ENCODE measurements at places on chromosomes 12 and 14. TPM values are rescaled to one million over a fixed set of nuclear protein-coding genes. Genes with fewer than 3 reads are reported as not detected.

The TXNDC16 gene
- total RNA-seq: 12.0 TPM

The SRRM4 gene
- total RNA-seq: not detected

The GZMB gene
- 105 TPM for total RNA-seq

The IRAK3 gene
- total RNA-seq: 0.77 TPM

The ACACB gene
- total RNA-seq: 13.3 TPM

The SMIM41 gene
- total RNA-seq: not detected

The CGRRF1 gene
- 9.6 TPM for total RNA-seq

The ITGB7 gene
- 621 TPM for total RNA-seq

The CHPT1 gene
- total RNA-seq: 11.8 TPM

The TMPRSS12 gene
- not detected for total RNA-seq

The TROAP gene
- total RNA-seq: 111 TPM

The CDKL1 gene
- 11.5 TPM for total RNA-seq

The CSAD gene
- total RNA-seq: 33.3 TPM

The CCDC91 gene
- 17.0 TPM for total RNA-seq

The PRH2 gene
- not detected for total RNA-seq

The CAMKK2 gene
- total RNA-seq: 32.4 TPM

The SERPINA12 gene
- not detected for total RNA-seq

The APOF gene
- total RNA-seq: not detected

The MGP gene
- not detected for total RNA-seq

The CLEC1B gene
- total RNA-seq: not detected

The CD163 gene
- not detected for total RNA-seq

The KRT71 gene
- total RNA-seq: not detected

The PKP2 gene
- not detected for total RNA-seq

The TSHR gene
- total RNA-seq: 0.82 TPM

The CBLN3 gene
- total RNA-seq: 5.2 TPM

The RNASE3 gene
- not detected for total RNA-seq

The POLR3B gene
- 6.1 TPM for total RNA-seq

The MEG3 gene
- total RNA-seq: not detected

The KRT85 gene
- total RNA-seq: not detected

The CD27 gene
- total RNA-seq: 134 TPM

The A2ML1 gene
- total RNA-seq: not detected

The CABP1 gene
- 0.10 TPM for total RNA-seq

The CNTN1 gene
- total RNA-seq: not detected

The THAP2 gene
- 6.1 TPM for total RNA-seq

The SDR9C7 gene
- total RNA-seq: not detected

The SLC25A47 gene
- not detected for total RNA-seq

The KERA gene
- total RNA-seq: not detected

The PPP1R1A gene
- total RNA-seq: not detected

The GSC gene
- total RNA-seq: not detected

The PRICKLE1 gene
- 0.15 TPM for total RNA-seq

The IFNG-AS1 gene
- total RNA-seq: not detected

The PLEKHD1 gene
- total RNA-seq: 0.15 TPM

The POTEG gene
- total RNA-seq: not detected

Measured in activated CD4-positive, alpha-beta T cell treated with anti-CD3 and anti-CD28 coated beads, Interleukin-2, amount 10 ng/mL, durations not matched to agents 7 days and 5 days (primary cell).